Stimulated activated CD8-positive, alpha-beta memory T cell treated with anti-CD3 and anti-CD28 coated beads, Interleukin-12 subunit alpha, Interleukin-12 subunit beta, amount 100 ng/mL, for 4 hours (primary cell): ENCODE measurements at places on chromosomes 13 and 19.

- no peak for DNase-seq
These were observed 9.8 kb upstream of the SIGLEC8 start for GRCh38 chr19:51467864-51468544.

GRCh38 chr13:76222511-76222910 lies 586.4 kb downstream of the LMO7 start:
- no peak for DNase-seq

GRCh38 chr19:32692727-32693061 lies 1.1 kb downstream of the NUDT19 start:
- no peak for DNase-seq

DNA sequence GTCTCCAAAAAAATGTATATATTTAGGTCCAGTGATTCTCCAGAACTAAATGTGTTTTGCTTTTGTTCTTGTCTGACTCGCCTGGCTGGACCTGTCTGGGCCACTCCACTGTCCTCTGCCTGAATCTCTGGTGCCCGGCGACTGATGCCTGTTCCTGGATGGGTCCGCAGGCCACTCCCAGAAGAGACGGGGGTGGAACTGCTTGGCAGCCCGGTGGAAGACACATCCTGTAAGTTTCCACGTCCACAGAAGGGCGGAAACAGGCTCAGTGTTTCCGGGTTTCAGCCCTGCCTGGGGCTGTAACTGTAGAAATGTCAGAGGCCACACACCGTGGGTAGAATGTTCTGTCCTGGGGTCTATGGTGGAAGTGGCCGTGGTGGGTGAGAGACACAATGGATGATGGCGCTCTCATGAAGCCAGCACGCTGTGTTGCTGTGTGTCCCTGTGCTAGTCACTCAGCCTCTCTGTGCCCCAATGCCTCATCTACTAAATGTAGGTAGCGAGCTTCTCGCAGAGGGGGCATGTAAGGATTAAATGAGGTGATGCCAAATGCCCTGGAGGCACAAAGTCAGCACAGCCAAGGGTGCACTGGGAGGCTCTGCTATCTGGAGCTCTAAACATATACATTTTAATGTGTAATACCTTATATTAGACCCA lies 22.0 kb downstream of the ATCAY start:
- no peak for DNase-seq

DNA sequence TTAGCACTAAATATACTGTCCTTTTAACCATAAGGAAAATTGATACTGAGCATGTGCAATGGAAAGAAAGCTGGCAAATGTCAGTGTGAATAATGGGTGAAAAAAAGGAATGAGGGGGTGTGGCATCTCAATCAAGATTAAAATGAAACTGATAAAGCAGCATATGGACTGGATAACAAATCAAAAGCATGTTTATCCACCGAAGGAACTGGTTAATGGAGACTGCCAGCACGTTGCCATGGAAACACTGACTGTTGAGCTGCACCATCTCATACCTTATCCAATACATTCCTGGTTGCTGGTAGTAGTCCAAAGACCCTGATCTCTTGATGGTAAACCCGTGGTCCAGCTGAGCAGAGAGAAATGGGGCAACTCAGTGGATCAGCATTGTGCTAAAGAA lies 311.4 kb upstream of the MAB21L1 start:
- no peak for DNase-seq

- DNase-seq = no peak
These were observed 34.7 kb downstream of the TSSK6 start for GRCh38 chr19:19480688-19481087.

GRCh38 chr13:39350461-39350881 lies 252.5 kb downstream of the LHFPL6 start:
- no peak for DNase-seq
